ENCODE measurements at places on chromosomes 4 and X. TPM values are rescaled to one million over a fixed set of nuclear protein-coding genes. Genes with fewer than 3 reads are reported as not detected.

- no peak for DNase-seq
Measured at GRCh38 chrX:54043056-54043455, 1.2 kb downstream of the PHF8 start.

GRCh38 chrX:17976955-17977354 is 115.9 kb upstream of the RAI2 start:
- no peak for DNase-seq

DNA sequence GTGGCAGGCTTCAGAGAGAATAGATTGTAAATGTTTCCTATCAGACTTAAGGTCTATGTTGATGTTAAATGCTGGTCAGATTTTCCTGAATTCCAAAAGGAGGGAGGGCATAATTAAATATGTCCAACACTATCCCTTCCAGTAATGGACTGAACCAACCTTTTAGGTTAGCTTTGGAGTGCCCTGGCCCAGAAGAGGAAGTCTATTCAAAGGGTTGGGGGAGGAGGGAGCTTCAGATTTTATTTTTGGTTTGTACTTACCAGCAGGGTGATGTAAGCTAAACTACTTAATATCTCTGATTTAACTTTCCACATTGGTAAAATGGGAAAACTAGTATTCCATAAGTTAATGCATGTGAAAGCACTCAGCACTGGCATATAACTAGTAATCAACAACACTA is 91.1 kb downstream of the RBM46 start:
- DNase-seq = no peak

GRCh38 chr4:98653890-98654867 is 4.2 kb downstream of the TSPAN5 start:
- DNase-seq = no peak

- DNase-seq = no peak
Measured at GRCh38 chr4:101753721-101754120, 36.8 kb upstream of the BANK1 start.

Gene NLGN3
- total RNA-seq = 3.1 TPM
